ENCODE measurements at places on chromosomes 7 and 10. TPM values are rescaled to one million over a fixed set of nuclear protein-coding genes. Genes with fewer than 3 reads are reported as not detected.

The FXYD4 gene
- total RNA-seq = not detected

The OR2A7 gene
- total RNA-seq = 1.1 TPM

The MYOF gene
- 352 TPM for total RNA-seq

The ACBD7 gene
- 0.72 TPM for total RNA-seq

The GRM8 gene
- total RNA-seq = not detected

The CFAP58 gene
- total RNA-seq = 0.59 TPM

The CYP17A1 gene
- total RNA-seq = not detected

The PSD gene
- 0.72 TPM for total RNA-seq

The LUC7L2 gene
- 48.9 TPM for total RNA-seq

The VSTM4 gene
- total RNA-seq = 14.1 TPM

The OTUD1 gene
- total RNA-seq = 11.5 TPM

The VAX1 gene
- not detected for total RNA-seq

The SFRP5 gene
- not detected for total RNA-seq

The CPA5 gene
- total RNA-seq = not detected

The ZNF365 gene
- 9.1 TPM for total RNA-seq

The ELFN1 gene
- total RNA-seq = 12.7 TPM

Measured in osteoblast (primary cell).